Bone marrow (tissue), 2 donors: ENCODE measurements at places on chromosomes 16 and 17.

DNA sequence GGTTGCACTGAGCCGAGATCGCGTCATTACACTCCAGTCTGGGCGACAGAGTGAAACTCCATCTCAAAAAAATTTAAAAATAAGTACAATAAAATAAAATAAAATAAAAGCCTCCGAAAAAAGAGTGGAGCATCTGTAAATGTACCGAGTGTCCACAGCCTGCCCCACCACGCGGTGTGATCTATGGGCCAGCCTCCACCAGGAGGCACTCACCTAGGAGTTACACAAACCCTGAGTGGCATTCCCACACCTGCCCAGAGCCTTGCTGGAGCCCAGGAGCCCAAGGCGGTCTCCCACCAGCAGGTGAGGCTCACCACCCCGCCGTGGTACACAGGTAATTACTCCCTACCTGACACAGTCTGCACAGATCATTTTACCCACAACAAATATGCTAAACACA lies 183.2 kb downstream of the ZNF423 start:
- DNase-seq: no peak

- no peak for DNase-seq
Observed at GRCh38 chr17:63753215-63753614, 11.6 kb upstream of the STRADA start.

DNA sequence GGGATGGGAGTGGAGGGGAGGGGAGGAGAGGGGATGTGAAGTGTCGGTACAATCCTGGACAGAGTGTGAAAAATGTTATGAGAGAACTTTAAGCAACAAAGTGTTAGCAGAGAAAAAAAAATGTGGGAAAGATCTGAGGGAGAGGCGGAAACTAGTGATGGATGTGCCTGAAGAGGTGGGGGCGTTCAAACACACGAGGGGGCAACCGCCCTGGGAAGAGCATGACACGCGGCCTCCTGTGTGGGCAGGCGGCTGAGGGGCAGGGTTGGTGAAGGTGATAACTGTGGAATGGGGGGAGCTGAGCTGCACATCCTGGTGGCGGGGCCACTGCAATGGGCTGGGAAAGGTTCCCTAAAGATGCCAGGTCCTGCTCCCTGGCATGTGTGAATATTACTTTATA lies 30.1 kb downstream of the IFT140 start:
- DNase-seq: no peak

- DNase-seq: no peak
Observed at GRCh38 chr16:19239511-19240155, 45.9 kb upstream of the CLEC19A start.

DNA sequence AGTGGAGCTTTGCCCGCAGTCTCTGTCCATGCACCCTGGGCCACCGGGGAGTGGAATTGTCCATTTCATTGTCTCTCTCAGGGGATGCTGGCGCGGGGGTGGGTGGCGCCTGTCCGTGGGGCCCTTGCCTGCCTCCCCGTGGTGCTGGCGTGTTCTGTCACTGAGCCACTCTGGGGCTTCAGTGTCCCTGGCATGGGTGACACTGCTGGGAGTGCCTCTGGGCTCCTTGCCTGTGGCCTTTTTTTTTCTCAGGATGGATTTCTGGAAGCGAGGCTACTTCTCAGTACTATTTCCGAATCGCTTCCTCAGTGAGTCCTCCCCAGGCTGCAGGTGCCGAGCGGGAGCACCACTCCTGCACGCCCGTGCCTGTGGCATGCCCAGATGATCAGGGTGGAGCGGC lies 55.0 kb downstream of the PDPK1 start:
- DNase-seq: no peak

- no peak for DNase-seq
Observed at GRCh38 chr16:31301708-31302400, 42.1 kb downstream of the ITGAM start.
